ENCODE measurements at places on chromosomes 16 and 17.
A peak's percentile ranks its signal among the peaks of the same experiment; 100 is the strongest.

GRCh38 chr16:74830648-74831047 is 56.0 kb upstream of the FA2H start:
- DNase-seq = no peak

DNA sequence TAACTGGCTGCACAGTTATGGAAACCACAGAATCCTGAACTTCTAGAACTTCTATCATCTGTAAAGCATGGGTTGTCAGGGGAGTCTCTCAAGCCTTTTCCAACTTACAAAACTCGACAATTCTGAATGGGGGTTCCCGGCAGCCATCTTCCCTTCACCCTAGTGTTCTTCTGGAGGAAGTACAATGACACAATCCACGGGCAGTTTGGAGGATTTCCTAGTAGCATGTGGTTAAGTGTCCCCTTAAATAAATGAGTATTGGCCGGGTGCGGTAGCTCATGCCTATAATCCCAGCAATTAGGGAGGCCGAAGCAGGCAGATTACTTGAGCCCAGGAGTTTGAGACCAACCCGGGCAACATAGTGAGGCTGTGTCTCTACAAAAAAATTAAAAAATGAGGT is 2.1 kb downstream of the SLC16A6 start:
- no peak for DNase-seq

DNA sequence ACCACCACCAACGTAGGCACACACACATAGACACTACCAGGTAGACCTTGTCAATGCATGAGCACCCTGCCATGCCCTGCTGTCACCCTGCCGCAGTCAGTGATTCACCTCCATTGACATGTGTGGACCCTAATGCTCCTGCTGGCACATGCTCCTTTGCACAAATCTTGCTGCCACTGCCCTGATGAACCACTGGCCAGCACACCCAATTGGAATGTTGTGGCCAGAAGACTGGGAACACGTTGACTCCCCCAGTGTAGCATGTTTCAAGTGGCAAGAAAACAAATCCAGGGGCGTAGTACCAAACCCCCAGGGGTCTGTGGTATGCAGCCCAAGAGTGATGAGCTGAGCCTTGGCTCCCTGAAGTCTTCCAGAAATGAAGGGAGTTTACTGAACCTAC is 486.4 kb upstream of the KIF2B start:
- peak; percentile 9 for DNase-seq

- DNase-seq = peak; percentile 3
Measured at GRCh38 chr16:58589326-58589905, 40.2 kb downstream of the CNOT1 start.

- DNase-seq = peak; percentile 88
Measured at GRCh38 chr16:48365601-48366164, 19.5 kb downstream of the SIAH1 start.

DNA sequence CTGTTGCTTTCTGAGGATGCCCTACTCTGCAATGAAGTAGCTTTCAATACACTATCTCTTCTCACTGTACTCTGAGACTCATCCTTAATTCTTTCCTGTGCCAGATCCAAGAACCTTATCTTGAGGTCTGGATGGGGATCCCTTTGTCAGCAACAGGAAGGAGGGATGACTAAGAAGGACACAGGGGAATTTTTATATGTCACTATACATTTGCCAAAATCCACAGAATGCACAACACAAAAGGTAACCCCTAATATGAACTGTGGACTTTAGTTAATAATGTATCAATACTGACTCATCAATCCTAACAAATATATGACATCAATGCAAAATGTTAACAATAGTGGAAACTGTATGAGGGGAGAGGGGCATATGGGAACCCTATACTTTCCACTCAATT is 4.7 kb upstream of the RBBP6 start:
- no peak for DNase-seq

DNA sequence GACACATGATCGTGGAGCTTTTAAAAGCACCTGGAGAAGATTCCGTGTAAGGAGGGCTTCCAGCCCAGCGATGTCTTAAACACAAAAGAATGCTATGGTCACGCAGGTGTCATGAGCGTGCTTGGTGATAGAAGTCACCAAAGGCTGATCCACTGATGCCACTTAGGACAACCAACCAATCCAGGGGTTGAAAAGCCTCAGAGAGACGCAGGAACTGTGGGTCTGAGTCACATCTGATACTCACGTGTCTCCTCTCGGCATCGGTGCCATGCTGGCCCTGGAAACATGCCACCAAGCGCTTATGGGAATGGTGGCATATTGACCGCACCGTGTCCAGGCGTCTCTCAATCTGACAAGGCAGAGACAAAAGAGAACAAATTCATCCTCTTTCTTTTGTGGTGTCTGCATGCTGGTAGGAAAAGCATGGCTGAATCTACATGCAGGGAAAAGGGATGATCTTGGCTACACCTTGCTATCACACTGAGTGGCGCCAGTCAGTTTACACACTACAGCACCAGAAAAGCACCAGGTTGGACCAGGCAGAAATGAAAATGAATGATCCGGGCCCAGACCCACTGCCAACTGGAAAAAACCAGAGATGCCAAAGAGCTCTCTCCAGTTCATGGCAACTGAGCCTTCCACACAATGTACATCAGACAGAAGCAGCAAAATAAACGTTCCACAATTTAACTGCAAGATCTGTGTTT is 38.0 kb downstream of the ARHGAP17 start:
- no peak for DNase-seq

DNA sequence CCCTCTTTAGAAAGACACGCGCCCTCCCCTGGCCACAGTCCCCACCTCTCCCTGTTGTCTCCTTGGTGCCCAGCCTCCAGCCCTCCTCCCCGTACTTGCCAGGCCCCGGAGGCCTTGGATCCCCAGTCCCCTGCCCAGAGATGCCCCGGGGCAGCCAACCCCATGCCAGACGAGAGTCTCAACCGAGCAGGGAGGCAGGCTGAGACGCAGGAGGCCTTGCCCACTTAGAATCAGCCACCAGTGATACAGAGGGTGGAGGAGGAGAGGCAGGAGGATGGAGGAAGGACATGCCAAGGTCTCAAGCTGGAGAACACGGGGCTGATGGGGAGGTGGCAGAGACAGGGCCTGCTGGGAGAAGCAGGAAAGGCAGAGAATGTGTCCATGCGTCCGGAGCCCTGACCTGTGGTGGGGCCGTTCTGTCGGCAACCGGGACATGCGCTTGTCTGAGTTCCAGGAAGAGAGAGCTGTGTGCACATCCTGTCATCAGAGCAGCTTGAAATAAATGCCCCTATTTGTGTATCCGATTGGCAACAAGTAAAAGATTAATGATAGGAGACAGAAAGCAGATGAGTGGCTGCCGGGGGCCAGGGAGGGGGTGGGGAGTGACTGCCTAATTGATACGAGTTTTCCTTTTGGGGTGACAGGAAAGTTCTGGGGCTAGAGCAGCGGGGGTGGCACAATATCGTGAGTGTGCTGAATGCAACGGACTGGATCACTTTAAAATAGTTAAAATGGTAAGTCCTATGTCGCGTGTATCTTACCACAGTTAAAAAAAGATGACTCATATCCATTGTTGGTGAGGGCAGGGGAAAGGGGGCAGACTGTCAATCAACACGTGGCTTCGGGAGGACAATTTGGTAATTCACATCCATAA is 44.7 kb upstream of the MEAK7 start:
- DNase-seq = peak; percentile 28

DNA sequence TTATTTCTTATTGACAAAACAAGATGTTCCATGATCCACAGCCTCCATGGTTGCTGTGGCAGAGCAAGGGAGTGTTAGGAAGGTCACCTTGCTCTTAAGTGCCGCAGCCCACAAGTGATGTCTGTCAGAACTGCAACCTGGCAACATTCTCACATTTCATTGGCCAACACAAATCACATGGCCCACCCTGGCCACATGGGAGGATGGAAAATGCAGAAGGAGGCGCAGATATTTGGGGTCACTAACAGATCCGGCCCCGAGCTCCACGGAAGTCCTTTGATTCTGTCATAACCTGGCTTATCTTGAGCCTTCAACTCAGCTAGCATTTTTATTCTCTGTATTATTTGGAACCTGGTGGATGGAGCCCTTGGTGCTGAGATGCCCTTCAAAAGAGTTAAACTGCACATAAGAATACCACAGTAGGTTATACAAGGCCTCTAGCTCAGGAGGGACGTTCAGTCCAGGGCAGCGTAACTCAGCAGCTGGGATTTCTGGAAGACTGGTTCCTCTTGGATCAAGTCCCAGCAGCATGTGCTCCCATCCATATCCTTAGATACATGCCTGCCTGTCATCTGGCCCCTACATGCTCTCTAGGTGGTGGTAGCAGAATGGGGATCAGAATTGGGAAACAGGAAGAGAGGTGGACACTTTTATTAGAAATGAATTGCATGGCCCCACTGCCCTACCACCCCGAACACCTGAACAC is 508.1 kb downstream of the HAPSTR1 start:
- no peak for DNase-seq

- no peak for DNase-seq
Measured at GRCh38 chr17:74603037-74603635, 11.1 kb upstream of the CD300LD start.

DNA sequence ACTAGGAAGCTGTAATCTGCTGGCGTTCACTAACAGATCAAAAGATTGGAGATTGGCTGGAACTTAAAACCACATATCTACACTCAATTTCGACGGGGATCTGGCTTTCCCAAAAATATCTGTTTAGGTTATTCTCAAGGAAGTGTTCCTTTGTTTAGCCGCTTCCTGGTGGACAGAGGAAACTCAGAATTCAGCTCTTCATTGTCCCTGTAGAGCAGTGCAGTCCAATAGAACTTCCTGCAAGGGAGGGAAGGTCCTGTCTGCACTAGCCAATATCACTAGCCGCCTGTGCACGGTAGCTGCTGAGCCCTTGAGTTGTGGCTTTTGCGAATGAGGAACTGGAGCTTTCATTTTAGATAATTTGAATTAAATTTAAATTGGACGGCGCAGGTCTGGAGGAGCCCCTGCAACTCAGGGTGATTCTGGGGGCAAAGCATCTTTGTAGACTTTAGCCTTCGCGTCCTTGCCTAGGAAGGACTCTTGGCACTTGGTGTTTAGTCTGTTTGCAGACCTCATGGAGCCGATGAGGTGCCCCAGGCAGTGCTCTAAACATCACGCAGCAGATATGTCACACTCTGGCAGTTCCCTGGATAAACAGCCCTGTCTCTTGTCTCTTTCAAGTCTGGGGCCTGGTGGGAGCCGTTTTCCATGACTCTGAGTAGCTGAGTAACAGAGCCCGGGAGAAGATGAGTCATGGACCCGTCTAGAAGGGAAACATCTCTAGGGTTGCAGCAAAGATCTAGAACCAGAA is 122.2 kb downstream of the CCDC182 start:
- peak; percentile 84 for DNase-seq

- DNase-seq = no peak
Measured at GRCh38 chr17:49545806-49546545, 29.7 kb upstream of the NXPH3 start.

DNA sequence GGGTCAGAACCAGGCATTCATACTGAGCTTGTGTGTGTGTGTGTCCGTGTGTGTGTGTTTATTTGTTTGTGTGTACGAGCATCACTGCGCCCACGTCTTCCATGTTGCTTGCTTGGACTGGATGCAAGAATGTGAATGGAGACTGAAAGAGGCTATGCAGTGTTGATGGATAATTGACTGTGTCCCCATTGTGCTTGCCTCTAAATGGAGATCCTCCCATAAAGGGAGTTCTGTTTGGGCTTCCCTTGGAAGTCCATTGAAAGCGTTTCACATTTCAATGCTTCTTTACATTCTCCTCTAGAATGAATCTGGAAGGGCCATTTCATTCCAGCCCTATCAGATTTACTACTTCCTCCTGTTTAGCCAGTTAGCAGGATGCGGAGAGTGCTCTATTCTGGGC is 124.0 kb downstream of the GP2 start:
- no peak for DNase-seq

DNA sequence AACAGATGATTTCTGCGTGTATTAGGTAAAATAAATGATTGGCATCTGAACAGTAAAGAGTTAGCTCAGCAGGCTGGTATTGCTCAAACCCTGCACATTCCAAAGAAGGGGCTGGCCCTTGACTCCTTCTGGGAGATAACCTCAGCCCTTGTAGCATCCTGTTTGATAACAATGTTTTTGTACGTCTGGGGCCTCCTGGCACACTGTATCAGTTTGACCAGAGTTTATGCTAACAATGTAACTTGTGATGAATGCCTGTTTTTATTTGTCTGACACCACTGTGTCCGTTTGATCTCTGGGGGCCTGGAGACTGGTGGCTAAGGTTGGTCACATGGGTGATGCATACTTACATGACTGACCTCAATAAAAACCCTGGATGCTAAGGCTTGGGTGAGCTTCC is 43.8 kb upstream of the NDRG4 start:
- no peak for DNase-seq

- peak; percentile 36 for DNase-seq
Measured at GRCh38 chr16:89187032-89187769, 13.1 kb downstream of the SLC22A31 start.

DNA sequence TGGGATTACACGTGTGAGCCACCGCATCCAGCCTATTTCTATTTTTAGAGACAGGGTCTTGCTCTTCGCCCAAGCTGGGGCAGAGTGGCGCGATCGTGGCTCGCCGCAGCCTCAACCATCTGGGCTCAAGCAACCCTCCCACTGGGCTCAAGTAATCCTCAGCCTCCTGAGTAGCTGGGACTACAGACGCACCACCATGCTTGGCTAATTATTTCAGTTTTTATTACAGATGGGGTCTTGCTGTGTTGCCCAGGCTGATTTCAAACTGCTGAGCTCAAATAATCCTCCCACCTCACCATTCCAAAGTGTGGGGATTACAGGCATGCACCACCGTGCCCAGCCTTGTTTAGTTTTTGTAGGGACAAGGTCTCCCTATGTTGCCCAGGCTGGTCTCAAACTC is 53.8 kb downstream of the CCDC57 start:
- DNase-seq = no peak

DNA sequence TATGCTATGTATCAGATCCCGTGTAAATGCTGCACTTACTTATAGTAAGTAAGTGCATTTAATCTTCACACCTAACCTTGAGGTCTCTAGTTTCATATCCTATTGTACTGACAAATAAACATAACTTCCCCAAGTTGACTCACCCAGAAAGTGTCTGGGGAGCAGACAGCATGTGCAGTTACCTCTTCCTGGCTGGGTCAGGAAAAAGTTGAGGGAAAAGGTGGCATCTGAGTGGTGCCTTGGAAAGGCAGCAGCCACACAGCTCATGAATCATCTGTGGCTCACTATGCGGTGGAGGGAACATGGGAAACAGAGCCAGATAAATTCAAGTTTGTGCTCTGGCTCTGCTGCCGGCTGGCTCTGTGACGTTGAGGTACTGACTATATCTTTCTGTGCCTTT is 382.0 kb upstream of the DYNLRB2 start:
- DNase-seq = peak; percentile 89

DNA sequence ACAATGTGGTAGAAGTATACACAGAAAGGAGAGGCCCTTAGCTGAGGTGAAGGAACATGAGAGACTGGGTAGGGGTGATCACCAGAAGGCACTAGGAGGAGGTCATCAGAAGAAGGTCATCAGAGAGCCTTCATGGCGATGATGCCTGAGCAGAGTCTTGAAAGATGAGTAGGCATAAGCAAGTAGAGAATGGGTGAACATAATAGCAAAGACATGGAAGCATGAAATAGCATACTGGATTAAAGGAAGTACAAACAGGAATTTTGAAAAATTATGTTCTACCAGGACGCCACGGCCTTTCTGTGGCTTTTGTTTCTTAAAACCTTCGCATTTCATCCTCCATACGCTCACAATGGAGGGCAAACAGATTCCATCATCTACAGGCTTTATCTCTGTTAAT is 2.9 kb downstream of the IKZF3 start:
- no peak for DNase-seq

- DNase-seq = no peak
Measured at GRCh38 chr16:72469932-72470331, 298.0 kb upstream of the PMFBP1 start.
